ENCODE measurements at places on chromosomes 3 and 15.

GRCh38 chr15:74832826-74833225 lies 6.4 kb downstream of the CPLX3 start:
- no peak for DNase-seq

GRCh38 chr15:70636540-70637165 lies 126.7 kb downstream of the UACA start:
- no peak for DNase-seq

DNA sequence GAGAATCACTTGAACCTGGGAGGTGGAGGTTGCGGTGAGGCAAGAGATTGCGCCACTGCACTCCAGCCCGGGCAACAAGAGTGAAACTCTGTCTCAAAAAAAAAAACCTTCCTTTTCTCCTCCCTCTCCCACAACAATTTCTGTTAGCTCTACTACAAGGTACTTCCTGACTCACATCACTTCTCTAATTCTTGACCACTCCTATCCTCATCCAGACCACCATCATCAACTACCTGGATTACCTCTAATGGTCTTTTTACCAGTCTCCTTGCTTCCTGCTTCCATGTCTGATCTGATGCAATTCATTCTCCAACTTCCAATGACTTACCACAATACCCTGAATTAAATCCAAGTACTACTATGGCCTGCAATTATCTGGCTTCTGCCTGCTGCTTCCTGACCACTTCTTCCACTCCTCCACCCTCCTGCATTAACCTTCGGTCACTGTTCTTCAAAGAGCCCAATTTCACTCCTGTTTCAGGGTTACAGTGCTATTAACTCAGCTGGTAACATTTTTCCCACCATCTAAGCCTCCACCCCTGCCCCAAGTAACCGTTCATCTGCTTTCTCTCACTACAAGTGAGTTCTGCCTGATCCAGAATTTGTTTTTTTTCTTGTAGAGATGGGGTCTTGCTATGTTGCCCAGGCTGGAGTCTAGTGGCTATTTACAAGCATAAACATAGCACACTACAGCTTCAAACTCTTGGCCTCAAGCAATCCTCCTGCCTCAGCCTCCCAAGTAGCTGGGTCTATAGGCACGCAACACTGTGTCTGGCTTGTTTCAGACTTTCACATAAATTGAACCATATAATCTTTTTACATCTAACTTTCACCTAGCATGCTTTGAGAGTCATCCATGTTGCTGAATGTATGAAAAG lies 27.8 kb downstream of the DCAF1 start:
- no peak for DNase-seq

DNA sequence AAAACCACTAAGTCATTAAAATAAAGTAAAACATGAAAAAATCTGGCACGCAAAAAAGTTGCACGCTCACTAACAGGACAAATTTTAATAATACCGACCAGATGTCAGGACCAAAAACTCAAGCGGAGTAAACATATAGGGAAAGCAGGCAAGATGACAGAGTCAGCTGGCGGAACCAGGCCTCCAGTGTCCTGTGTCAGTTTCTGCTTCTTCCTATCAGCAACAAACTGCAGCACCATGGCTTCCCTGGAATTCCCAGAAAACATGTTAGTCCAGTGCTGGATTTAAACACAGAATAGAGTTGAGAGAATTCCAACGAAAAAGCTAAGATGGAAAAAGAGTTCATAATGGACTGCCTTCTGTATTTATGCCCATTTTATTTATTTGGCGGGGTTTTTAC lies 169.1 kb upstream of the ARHGEF26 start:
- DNase-seq: no peak

DNA sequence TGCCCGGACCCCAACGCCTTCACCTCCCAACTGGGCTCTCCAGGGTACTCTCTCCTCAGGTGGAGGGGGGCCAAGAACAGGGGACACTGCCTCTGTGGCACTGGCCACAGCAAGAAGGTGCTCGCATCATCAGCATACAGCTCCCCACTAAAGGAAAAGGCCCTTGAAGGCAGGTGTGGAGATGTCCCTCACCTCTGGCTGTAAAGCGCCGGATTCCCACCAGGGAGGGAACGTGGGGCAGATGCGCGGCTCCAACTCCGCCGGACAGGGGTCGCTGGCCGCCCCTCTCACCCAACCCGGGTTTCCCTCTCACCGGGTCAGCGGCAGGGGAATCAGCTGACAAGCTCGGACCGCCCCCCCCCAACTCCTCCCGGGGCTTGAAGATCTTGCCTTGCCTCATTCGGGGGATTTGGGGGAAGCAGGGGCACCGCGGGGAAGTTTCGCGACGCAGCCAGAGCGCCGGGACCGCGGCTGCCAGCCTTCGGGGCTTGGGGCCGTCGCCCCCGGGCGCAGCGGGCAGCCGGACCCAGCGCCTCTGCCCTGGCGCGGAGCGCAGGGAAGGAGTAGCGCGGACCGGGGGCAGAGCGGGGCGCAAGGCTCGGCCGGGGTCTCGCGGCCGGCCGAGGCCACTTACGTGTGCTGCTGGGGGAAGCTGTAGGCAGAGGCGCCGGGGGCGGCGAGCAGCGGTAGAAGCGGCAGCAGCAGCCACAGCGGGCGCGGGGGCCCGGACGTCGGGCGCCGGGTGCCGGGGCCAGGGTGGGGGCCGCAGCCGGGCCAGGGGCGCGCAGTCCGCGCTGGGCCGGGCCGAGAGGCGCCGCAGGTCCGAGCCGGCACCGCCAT lies 630 bp downstream of the CACNA2D2 start:
- no peak for DNase-seq

- no peak for DNase-seq
These were observed 10.9 kb upstream of the ALDH1L1 start for GRCh38 chr3:126191246-126191645.

GRCh38 chr3:139024968-139025367 lies 4.2 kb upstream of the PRR23B start:
- DNase-seq: no peak

DNA sequence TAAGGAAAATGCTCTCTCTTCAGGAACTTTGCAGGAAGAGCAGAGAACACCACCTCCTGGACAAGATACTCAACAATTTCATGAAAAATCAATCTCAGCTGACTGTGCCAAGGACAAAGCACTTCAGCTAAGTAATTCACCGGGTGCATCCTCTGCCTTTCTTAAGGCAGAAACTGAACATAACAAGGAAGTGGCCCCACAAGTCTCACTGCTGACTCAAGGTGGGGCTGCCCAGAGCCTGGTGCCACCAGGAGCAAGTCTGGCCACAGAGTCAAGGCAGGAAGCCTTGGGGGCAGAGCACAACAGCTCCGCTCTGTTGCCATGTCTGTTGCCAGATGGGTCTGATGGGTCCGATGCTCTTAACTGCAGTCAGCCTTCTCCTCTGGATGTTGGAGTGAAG lies 200.5 kb downstream of the AKAP13 start:
- DNase-seq: no peak

DNA sequence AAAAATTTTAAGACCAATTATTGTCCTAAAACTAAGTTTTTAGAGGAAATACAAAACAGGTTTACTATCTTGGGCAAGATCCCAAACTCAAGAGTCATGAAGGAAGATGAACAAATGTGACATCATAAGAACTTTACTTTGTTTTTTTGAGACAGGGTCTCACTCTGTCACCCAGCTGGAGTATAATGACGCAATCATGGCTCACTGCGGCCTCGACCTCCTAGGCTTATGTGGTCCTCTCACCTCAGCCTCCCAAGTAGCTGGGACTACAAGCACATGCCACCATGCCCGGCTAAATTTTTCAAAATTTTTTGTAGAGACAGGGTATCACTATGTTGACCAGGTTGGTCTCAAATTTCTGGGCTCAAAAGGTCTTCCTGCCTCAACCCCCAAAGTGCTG lies 69.3 kb downstream of the PCSK6 start:
- DNase-seq: no peak

- DNase-seq: no peak
These were observed 12.2 kb downstream of the APBA2 start for GRCh38 chr15:28897861-28898585.

DNA sequence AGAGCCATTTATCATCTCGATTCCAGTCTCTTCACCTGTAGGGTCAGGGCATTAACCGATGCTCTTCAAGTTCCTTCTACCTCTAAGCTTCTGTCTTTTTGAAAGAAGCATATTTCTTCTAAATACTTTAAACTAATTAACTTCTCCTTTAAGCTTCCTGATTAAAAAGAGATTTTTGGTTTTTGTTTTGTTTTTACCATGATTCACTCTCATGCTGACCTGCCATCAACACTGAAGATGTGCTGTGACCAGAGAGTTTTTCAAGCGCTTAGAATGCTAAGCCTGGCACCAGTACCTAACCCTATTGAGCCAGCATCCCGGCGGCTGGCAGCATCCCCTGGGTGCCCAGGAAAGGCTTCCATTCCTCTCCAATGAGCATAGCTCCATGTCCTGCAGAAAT lies 89.3 kb downstream of the FOXP1 start:
- no peak for DNase-seq

DNA sequence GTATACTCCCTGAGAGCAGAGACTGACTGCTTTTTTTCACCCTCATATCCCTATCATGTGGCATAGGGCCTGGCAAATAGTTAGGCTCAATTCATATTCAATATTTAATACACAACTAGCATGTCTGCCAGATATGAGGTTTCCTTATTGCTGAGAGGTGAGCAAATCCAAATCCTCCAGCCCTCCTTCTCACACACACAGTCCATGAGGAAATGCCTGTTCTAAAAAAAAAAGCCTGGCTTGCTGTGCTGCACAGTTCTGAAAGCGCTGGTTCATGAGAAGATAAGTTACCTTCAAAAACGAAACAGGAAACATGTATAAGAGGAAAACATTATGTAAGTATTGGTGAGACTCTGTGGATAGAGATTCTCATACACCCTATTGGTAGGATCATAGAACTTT lies 15.5 kb upstream of the ACAP2 start:
- no peak for DNase-seq

DNA sequence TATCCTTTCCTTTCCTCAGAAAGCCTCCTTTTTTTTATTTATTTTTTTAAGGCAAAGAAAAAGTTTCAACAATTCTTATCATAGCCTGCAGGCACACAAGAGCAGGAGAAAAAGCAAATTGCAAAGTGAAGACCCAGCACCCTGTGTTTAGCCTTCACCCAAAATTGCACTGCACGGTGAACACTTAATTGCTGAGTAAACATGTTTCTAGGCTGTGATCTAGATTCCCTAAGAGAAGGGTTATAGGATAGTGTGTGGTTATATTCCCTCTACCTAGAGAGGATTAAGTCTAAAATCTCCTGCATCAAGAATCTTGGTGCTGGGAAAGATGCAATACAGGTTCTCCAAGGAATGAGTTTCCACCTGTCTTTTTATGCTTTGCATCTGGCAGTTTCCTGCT lies 70.2 kb upstream of the BFSP2 start:
- DNase-seq: no peak

GRCh38 chr3:32454731-32455608 lies 47.7 kb downstream of the CMTM6 start:
- DNase-seq: no peak

DNA sequence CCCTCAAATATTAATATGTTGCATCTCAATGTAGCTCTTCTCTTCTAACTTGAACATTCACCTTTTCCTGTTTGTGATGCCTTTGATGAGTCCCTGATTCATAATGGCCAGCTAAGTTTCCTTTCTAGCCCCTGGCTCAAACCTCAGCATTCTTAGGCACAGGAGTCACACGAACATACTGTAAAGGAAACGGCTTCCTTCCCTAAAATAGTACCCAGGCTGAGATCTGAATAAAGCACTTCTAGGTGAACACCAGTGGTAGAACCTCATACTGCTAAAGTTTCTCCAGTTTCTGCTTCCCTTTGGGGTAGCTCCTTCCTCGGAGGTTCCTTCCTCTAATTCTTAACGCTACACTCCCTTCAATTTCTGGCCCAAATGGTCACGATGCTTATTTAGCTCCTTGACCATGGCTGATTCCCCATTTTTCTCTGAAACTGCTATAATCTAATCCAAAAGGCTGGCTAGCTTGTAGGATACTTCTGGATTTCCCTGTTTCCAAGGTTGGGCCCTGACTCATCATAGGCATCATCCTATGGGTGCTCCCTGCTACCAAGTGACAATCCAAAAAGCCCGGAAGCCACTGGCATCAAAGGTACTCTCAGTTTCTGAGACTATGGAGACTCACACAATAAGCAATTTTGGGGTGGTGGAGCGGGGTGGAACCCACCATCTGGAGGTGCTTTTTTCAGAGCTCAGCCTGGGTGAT lies 2.4 kb downstream of the ANAPC13 start:
- no peak for DNase-seq

- peak; percentile 69 for DNase-seq
These were observed 66.2 kb upstream of the CSTA start for GRCh38 chr3:122258757-122259371.

- no peak for DNase-seq
These were observed 54.6 kb downstream of the SPRED1 start for GRCh38 chr15:38307251-38307650.

- no peak for DNase-seq
These were observed 12.9 kb downstream of the POLG start for GRCh38 chr15:89321521-89322410.

DNA sequence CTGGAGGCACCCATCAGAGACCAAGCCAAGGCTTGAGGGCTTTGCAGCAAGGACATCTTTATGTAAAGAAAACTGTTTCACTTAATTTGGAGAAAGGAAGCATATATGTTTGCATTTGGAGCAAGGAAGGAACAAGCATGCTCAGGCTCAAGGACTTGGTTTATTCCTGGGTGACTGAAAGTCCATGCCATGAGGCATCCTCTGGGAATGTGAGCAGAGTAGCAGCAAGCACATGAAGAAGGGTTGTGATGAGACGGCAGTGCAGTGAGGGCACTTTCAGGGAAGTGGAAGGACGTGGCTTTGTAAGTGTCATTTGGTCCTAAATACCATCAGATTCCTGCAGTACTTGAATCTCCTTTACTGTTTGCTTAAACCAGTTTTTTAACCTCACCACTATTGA lies 26.8 kb downstream of the POLG start:
- DNase-seq: no peak

DNA sequence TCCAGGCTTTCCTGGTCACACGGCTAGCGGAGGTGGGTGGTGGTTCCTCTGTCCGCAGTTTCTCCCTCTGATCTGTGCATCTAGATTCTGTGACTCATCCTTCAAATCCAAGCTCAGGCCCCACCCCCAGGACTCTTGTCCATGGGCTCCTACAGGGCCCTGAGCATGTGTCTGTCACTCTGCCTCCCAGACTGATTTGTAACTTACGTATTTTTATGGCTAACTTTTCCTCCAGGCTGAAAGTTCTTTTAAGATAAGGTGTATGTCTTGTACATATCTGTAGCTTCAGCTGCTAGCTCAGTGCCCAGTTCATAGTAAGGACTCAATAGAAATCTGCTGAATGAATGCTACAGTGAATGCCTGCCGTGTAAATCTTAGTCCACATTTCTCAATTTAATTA lies 8.0 kb downstream of the ESYT3 start:
- no peak for DNase-seq

DNA sequence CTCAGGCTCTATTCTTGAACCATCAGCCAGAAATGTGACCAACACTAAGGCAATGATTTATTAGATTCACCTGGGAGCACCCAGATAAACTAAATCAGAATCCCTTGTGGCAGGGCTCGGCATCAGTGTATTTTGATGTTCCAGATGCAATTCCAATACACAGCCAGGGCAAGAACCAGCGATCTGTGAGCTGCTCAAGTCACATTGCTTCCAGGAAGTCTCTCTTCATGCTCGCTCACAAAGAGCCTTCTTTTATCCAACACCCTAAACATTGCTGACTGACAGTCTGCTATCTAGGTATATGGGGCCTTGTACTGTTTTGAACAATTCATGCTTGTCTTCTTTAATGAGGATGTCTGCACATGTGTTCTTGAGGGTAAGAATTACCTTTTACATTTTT lies 40.9 kb upstream of the GOLGA8J start:
- DNase-seq: no peak

Measured in head of caudate nucleus (tissue), 42 donors.